ENCODE measurements at places on chromosomes 11 and 22.

- DNase-seq: no peak
Measured at GRCh38 chr11:46386005-46386578, 4.6 kb downstream of the MDK start.

- DNase-seq: peak; percentile 58
Measured at GRCh38 chr22:30602049-30602448, 4.9 kb upstream of the TCN2 start.

GRCh38 chr11:8081591-8082250 is 710 bp downstream of the TUB start:
- no peak for DNase-seq

GRCh38 chr11:119755356-119756071 is 26.5 kb upstream of the NECTIN1 start:
- no peak for DNase-seq

- DNase-seq: peak; percentile 81
Measured at GRCh38 chr11:61762798-61763197, 10.4 kb downstream of the MYRF start.

DNA sequence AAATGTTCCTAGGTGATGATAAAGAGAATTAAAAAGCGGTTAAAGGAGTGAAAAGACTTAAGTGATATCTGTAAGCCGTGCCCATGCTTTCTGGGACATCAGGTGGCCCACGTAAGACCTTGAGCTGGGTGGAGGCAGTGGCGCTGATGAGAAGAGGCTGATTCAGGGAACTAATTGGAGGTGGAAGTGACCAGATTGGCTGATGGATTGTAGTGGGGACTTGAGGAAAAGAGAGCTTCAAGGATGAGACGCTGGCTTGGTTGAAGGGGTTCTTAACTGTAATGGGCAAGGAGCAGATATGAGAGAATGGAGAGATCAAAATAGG is 69.1 kb upstream of the EP300 start:
- no peak for DNase-seq

DNA sequence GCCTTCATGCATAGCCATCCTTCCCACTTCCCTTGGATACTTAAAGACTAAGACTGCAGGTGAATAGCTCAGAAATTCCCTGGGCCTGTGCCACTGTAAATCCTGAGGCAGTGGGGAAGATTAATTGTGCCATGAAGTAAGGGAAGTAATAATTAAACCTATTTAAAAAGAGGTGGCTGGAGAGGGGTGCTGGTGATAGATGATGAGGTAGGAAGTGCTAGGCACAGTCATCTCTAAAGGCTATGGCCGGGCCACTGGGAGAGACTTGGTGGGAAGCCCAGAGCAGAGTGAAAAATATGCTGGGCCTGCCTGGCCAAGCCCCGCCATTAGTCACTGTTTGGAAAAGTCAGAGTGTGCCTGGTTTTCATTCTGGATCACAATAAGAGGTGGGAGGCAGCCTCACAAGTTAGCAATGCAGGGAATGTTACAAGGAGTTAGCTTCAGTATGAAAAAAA is 197.2 kb upstream of the PITPNB start:
- peak; percentile 99 for DNase-seq

GRCh38 chr11:132744771-132745170 is 787.5 kb downstream of the OPCML start:
- no peak for DNase-seq

- DNase-seq: no peak
Measured at GRCh38 chr22:41805639-41806038, 5.2 kb downstream of the CCDC134 start.

- DNase-seq: no peak
Measured at GRCh38 chr11:131662317-131662972, 292.0 kb downstream of the NTM start.

DNA sequence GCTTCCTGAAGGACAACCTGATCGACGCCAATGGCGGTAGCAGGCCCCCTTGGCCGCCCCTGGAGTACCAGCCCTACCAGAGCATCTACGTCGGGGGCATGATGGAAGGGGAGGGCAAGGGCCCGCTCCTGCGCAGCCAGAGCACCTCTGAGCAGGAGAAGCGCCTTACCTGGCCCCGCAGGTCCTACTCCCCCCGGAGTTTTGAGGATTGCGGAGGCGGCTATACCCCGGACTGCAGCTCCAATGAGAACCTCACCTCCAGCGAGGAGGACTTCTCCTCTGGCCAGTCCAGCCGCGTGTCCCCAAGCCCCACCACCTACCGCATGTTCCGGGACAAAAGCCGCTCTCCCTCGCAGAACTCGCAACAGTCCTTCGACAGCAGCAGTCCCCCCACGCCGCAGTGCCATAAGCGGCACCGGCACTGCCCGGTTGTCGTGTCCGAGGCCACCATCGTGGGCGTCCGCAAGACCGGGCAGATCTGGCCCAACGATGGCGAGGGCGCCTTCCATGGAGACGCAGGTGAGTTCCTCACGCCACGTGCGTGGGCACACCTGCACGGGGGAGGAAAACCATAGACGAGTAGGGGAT is 1.5 kb downstream of the BCR start:
- no peak for DNase-seq

DNA sequence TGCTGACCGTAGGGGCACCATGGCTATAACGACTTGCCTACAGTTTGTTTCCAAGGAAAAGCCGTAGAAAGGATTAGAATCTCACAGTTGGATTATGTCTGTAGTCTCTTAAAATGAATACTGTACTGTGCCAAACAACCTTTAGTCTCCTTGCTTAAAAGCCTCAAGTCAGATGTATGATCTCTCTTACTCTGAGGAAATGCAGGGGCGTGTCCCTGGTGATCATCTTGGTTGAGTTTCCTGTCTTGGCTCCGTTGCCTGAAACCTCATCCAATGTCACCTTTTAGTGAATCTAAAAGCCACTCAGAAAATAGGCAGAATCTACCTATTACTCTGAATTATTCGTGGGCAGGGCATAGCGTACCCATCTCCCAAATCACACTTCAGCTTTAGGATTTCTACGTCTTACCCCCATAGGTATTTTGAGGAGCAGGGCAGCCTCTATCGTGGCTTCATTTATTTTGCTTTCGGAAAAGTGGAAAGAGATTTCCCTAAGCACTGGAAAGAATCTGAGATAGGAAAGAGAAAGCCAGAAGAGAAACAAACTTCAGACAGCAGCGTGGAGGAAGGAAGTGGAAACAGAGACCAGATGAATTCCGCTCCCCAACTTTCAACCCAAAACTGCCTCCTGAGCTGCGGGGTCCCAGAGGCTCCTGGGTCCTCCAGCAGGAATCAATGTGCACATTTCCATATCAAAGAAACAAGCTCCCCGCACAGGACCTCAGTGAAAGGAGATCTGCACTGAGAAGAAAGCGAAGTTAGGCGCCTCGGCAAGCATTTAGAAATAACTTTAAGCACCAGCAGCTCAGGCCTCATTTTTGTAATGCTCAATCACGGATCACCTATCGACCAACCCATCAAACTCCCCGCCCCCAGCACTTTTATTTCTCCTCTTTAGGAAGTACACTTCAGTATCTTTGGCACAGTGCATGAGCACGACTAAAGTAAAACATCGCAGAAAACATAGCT is 245.8 kb downstream of the ETS1 start:
- DNase-seq: peak; percentile 28

- no peak for DNase-seq
Measured at GRCh38 chr22:35434061-35434710, 34.2 kb downstream of the MCM5 start.

GRCh38 chr11:119486691-119487259 is 63.8 kb upstream of the THY1 start:
- DNase-seq: no peak

DNA sequence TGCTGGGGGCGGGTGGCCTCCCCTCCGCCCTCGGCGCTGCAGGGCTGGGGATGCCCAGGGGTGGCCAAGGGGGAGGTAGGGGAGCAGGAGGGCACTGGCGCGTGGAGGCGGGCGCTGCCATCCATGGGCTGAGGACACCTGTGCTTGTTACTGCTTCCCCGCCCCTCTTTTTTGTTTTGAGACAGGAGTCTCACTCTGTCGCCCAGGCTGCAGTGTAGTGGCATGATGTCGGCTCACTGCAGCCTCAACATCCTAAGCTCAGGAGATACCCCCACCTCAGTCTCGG is 683 bp upstream of the FADS3 start:
- DNase-seq: no peak

DNA sequence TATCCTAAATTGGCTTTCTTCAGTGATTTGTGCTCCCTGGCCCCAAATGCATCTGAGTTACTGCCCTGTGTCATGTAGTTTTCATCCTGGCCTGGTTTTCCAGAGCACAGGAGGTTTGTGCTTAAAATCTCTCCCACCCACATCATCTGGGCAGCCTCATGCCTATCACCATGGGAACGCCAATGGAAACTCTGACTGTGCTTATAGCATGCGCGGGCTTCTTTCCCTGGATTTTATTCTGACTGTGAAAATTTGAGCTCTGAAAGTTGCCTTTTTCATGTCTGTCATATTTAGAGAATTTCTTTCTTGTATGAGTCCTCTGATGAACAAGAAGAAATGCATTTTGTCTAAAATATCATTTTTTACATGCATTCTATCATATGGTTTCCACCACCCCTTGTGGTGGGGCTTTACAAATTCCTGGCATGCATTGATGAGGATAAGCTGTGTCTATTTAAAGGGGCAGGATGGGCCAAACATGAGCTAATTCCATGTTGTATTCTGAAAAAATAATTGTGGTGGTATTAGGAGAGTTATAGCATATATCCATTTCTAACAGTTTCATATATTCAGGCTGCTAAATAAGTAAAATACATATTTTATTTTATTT is 55.1 kb downstream of the IRAG1 start:
- no peak for DNase-seq

DNA sequence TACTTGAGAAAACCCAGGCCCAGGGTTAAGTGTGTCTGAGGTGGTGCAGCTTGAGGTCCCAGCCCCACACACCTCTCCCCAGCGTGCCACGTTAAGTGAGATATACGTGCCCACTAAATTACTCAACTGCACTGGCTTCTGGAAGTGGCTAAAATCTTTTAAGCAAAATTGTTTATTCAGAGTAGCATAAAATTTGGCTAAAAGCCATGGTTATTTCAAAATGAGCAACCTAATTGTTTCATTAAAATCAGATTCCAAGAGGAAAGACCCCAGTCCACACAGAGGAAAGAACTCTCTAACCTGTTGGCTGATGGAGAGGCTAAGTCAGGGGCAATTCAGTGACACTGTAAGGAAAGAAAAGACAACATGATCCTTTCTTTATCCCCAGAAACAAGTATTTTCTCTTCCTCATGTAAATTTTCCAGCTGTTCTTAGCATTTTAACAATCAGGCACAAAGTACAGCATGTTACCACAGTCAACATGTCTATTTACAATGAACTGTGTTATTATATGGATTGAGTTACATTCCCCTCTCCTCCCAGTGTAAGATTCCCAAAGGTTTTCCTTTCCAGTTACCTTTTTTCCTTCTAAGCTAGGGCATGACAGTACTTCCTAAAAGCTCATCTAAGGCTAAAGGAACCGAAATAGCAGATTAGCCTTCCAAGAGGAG is 26.6 kb downstream of the NUP50 start:
- peak; percentile 32 for DNase-seq

- DNase-seq: no peak
Measured at GRCh38 chr22:28950617-28951411, 67.4 kb downstream of the ZNRF3 start.

- no peak for DNase-seq
Measured at GRCh38 chr11:115054570-115055538, 376.5 kb downstream of the NXPE2 start.

- DNase-seq: no peak
Measured at GRCh38 chr22:30992565-30992964, 23.5 kb downstream of the TUG1 start.

- no peak for DNase-seq
Measured at GRCh38 chr22:49263101-49263500, 564.6 kb downstream of the BRD1 start.

DNA sequence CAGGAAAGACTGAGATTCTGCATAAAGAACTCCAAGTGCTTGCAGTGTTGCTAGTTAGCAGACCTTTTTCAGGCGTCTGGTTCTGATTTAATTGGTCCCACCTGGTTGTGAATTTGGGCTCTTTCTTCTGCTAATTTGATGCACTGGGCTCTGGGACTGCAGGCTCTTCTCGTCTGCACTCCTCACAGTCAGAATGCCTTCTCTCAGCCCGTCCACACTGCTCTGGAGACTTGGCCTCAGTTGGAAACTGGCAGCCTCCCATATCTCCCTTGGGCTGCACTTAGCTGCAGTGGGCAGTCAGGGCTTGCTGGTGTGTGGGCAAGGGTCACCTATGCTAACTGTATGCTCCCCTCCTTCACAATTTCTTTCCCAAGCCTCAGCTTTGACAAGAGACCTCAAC is 1.5 kb downstream of the TRIM6 start:
- no peak for DNase-seq

- DNase-seq: no peak
Measured at GRCh38 chr11:113287801-113288200, 26.6 kb upstream of the TTC12 start.

- peak; percentile 90 for DNase-seq
Measured at GRCh38 chr11:110092515-110093406, at the start of gene ZC3H12C. ZC3H12C (plus strand) TSS chr11:110093392; CDS start chr11:110093412, 20 bp downstream.

DNA sequence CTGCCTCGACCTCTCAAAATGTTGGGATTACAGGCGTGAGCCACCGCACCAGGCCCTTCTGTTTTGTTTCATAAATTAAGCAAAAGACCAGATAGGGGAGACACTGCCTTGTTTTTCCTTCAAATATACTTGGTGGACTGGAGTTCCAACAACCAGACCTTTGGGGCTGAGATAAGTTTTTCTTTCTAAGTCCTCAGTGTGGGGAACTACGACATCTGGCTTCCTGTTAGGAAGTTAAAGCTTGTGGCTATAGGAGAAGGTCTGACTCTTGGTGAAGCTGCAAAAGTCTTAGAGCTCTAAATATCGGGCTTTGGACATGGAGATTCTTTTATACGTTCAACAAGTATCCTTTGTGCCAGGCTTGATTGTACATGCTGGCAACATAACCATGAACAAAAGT is 64.1 kb upstream of the EED start:
- DNase-seq: no peak

- peak; percentile 75 for DNase-seq
Measured at GRCh38 chr22:30250661-30251267, 4.2 kb upstream of the LIF start.

DNA sequence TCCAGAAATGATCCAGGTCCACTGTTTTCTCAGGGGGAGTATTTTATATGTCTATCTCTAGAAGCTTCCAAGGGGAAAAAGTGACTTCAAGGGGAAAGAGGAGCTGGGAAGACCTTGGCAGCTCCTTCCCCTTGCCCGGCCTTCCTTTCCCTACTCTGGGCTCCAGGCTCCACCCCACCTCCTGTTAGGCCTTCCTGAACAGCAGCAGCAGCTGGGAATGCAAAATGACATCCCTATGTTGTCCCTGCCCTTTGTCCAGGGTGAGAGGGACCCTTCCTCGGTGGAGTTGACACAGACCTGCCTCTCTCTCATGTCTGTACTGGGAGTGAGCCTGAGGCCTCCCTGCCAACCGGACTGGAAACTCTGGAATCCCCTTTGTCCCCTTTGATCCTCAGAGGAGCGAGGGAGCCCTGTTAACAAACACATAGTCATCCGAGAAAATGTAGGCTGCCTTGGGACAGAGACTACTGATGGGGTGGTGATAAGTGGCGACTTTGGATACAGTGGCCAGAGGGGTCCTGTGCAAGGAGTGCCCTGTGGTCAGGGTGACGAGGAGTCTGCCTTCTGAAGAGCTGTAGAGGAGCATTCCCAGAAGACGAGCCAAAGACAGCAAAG is 9.0 kb upstream of the MALAT1 start:
- DNase-seq: peak; percentile 54
